ENCODE measurements at places on chromosomes 3 and 15.

DNA sequence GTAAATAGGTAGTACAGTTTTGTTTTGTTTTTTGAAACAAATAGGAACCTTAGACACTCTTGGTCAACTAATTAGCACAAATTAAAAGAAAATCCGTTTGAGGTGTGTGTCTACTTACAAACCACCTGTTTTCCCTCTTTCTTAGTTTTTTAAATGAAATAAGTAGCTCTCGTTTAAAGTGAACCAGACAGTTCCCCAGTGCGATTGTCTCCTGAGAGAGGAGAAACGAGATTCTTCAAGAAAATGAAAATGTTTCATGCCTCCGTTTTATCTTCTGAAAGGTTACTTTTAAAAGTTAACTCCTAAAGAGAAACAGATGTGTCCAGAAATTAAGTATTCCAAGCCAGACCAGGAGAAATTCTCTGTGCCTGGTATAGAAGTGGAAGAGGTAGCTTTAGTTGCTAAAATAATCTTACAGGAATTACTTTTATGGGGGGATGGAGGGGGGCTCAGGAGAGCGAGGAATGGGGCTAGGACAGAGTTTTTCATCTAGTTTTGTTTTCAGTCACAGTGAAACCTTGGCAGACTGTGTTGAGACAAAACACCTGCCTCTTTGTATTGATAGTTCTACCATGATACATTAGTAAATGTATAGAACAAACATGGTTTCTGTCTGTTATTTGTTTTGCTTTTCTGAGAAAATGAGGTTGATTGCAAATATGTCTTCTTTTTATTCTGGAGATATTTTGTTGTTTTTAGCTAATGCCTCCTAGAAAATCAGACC, 155.1 kb upstream of the CNTN4 start:
- no peak for DNase-seq

DNA sequence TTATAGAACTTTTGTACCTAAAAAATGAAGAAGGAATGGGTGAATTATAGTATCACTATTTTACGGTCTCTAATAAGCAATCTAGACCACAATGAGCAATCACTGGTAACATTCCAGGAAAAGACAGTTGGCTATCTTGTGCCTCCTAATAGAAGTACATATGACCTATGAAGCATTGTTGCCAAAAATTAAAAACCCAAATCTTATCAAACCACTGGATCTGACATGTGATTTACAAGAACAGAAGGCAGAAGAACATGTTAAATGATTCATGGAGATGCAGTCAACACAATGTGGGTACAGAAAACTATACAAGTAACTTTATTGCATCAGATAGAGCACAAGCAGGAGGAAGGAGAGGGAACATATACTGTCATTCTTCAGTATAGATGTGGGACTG, 14.5 kb upstream of the HYKK start:
- DNase-seq: no peak

- DNase-seq: no peak
These were observed 26.3 kb downstream of the ARHGEF3 start for GRCh38 chr3:56775445-56775837.

- DNase-seq: no peak
These were observed 1.2 kb downstream of the NKIRAS1 start for GRCh38 chr3:23915537-23916108.

DNA sequence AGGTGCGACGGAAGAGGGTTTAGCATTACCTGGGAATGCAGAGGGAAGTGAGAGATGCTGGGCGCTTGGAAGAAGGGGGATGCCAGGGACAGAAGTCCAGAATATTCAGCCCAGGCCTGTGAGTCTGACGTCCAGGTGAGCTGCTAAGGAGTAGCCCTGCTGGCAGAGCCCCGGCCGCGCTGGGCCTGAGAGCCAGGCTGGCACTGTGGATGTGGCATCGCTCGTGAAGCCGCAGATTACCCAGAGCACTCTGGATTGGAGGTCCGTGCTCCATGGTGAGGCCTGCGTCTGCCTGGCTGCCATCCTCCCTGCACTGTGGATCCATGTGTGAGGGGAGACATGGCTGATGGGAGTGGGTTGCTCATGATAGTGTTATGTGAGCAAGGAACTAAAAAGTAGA, 14.5 kb downstream of the MAN2A2 start:
- DNase-seq: no peak

DNA sequence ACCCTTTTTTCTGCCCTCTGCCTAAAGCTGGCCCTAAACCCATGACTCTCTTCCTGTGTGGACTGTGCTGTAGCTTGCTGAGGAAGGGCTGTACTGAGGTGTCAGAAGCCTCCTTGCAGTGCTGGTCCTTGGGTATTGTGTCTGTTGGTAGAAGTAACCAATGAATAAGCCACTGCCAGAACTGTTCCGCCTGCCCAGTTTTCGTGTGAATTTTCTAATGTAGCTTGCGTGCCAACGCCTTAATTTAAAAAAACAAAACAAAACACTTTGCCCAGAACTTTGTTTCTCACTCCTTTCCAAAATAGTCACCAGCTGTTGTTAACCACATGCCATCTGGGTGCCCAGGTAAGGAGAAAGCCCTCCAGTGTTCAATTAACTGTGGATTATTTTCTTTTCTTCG, 101.9 kb downstream of the KLHL25 start:
- no peak for DNase-seq

DNA sequence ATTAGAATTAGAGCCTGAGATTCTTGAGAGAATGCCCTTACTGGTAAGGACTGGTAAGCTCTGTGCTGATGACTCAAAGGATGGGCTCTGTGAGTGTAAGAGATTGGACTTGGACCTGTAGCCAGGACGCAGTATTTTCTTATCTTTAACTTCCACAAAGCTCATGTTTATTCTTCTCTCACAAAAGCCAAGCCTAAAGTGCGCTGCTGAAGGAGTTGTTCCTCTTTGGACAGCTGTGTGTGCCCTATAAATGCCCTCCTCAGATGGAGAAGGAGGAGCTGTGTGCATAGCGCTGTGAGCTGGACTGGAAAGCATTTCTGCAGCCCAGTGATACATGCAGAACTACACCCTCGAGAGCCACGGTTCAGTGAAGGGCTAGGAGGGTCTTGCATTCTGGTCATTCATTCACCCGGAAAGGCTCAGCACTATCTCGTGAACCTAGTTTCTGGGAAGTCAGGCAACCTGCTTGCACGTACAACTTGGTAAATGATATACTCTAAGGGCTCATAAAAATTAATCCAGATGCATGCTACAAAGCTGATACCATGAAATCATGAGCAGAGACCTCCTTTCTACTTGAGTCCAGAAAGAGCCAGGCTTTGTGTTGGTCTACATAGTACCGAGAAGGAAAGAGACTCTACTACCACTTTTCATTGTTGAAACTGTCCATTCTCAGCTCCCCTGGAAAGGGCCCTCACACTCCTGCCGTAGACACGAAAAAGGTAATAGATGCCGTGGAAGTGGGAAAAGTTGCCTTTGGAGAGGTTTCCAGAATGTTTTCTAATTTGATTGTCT, 103.0 kb upstream of the TBL1XR1 start:
- DNase-seq: no peak

GRCh38 chr3:152317956-152318355, 49.2 kb downstream of the MBNL1 start:
- DNase-seq: no peak

GRCh38 chr15:80174017-80174746, 21.4 kb downstream of the FAH start:
- DNase-seq: no peak

GRCh38 chr15:97706059-97706458, 254.4 kb upstream of the ARRDC4 start:
- DNase-seq: no peak

DNA sequence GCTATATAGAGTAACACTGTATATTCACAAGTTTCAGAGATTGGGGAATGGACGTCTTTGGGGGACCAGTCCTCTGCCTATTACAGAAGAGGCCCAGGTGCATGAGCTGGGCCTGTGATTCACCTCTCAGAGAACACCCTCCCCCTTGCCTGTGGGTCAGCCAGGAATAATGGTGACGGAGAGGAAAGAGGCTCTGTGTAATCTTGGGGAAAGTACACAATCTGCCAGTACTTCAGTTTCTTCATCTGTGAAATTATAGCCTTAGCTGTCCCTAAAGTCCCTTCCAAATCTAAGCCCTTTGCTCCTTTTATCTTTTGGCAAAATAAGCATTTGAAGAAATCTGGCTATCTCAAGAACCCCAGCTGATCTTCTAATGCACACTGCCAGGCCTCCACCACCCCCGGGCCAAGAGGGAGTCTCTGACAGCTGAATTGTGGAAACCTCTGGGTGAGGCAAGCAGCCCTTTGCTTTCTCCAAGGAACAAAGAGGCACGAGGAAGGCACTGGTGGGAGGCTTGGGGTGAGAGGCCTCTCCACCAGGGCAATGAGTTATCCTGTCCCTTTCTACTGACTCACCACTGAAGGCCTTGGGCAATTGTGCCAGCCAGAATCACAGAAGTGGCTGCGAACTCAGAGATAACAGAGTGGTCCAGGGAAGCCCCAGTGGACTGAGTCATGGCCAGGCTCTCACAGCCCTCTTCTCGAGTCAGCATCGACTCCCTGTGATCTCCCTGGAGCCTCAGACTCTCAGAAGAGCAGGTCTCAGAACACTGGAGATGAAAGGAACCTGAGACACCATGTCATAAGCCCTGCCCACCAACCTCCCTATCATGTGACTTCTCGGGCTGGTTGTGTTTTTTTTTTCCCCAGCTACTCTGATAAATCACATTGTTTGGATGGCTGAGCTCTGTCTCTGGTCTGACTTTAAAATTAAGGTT, 31.8 kb downstream of the CCNL1 start:
- peak; percentile 53 for DNase-seq

All from activated CD8-positive, alpha-beta memory T cell treated with anti-CD3 and anti-CD28 coated beads for 1 hour (primary cell).